Spinal cord (tissue), 10 donors: ENCODE measurements at places on chromosomes 5 and 9.

GRCh38 chr9:72557549-72557948 is 36.1 kb downstream of the TMC1 start:
- DNase-seq, result no peak

DNA sequence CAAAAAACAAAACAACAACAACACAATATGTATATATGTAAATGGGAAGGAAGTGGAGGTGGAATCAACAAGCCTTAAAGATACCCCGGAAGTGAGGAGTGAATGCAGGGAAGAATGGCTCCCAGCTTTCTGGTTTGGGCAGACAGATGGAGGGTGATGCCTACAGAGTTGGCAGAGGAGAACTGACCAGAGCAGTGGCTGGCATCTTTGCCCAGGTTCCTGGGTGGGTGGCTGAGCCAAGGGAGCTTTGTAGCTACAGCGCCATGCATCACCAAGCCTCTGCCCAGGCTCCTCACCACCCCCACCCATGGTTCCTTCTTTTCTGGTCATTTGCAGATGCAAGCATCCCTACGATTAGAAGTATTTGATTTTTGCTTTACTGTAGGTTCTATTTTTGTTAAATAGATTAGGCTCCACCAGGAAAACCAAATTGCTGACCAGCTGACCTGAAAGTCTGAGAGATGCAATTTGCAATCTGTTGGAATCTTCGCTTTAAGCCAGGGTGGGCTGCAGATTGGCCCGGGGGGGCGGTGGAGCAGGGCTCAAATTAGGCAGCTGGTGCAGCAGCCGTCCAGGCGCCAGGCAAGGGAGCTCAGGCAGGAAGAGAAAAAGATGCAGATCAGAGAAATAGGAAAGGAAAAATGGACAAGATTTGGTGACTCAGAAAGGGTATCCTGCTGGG is 163.3 kb upstream of the TBC1D2 start:
- no peak for DNase-seq

- DNase-seq, result no peak
Observed at GRCh38 chr9:76198336-76198735, 195.9 kb downstream of the RFK start.

DNA sequence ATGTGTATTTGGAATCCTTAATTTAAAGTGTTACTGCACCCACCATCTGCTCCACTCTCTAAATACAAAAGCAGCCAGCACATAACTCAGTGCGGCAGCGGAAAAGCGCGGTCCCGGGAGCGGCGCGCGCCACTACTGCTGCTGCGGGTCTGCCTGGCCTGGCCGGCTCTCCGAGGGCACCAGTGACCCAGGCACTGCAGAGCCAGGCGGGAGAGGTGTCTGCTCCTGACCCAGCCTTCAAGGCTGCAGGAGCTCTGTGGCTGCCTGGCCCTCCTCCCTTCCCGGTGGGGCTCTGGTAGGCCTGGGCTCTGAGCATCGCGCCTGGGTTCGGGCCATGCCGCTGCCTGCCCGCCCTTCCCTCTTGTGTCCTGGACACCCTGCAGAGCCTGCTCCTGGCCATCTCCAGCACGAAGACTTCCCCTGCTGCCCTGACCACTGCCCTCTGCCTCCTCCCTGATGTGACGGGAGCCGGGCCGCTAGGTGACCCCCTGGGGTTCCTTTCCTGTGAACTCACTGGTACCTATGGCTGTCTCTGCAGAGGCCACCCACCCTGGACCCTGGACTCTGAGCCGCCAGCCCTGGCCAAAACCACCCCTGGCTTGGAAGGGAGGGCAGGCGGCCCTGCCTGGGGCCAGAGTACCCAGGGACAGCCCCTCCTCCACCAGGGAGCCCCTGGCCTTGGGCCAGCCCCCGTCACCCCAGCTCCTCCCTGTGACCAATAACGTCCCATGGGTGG is 32.8 kb upstream of the UBAC1 start:
- DNase-seq, result no peak

DNA sequence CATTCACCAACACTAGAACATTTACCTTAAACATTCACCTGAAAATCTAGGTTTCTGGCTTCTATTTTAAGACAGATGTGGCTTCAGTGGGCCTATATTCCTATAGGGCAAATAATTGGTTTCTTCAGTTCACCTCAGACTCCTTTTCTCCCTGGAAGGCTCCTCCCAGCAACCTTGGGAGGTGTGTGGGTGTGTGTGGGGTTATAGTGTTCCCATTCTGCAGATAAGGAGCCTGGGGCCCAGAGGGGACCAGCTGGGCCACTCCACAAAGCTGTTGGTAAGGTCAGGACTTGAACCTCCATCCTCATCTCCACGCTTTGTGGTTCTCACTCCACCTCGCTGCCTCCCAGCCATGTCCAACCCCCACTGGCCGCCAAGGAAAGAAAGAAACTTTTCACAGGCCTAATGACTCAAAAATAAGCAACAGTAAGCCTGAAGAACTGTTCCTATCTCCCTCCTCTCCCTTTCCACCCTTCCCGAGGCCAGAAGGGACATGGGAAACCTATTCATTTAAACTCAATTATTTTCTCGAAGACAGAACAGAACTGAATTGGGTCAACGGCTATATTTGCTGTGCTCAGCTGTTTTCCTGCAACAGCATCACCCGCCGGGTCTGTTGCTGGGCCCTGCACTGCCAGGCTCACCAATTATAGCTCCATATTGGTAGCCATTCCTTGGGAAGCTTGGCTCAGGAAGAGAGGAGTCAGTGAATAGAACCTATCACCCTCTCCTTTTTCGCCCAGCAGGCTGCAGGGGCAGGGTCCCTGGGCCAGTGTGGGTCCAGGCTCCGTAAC is 78.5 kb downstream of the DAB2IP start:
- peak; percentile 41 for DNase-seq

DNA sequence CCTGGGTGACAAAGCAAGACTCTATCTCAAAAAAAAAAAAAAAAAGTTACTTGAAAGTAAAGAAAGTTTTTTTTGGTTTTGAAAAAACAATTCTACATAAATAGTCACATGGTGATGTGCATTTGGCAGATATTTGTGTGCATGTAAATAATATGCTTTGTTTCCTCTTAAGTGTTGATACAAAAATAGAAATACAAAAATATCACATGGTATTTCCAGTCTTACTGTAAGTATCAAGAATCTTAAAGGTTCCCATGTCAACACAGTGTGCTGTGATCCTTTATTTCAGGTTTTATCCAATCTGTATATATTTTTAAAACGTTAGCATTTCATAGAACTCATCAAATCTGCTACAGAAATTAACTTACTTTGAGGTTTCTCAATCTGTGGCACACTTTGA is 521.9 kb downstream of the TLE4 start:
- DNase-seq, result no peak

GRCh38 chr5:96338091-96338490 is 95.0 kb downstream of the PCSK1 start:
- no peak for DNase-seq

- DNase-seq, result no peak
Observed at GRCh38 chr5:6159832-6160430, 218.4 kb downstream of the MED10 start.

DNA sequence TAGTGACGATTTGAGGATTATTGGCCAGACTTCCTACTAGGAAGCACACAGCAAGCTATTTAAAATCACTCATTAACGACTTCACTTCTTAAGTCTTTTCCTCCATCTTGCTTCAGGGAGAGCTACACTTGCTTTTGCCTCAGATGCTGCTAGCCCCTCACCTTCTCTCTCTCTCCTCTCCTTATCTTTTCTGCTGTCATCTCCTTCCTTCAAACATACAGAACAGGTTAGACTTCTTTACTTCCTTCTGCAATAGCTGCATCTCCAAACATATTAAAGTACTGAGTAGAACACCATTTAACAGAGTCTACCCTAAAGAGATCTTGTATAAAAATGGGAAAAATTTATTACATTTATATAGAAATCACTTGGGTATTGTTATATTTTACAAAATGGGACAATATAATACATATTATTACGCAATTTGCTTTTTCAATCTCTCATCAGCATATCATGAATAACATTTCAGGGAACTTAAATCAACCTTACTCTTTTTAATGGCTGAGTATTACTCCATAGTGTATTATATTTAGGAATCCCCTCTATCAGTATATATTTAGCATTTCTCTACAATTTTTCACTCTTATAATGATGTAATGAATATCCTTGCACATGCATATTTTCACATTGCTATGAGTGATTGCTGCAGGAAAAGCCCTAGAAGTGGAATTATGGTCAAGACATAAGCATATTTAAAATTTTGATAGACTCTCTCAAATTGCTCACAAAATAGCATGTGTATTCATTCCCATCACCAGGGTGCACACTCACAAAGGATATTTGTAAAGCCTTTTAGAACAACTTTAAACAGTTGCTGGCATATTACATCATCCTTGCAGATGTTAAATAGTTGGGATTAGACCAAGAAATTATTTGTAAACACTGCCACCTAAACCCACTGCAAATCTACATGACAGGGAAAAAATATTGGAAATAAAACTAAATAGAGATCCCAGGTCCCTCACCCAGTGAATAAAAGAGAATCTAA is 164.5 kb upstream of the NFIB start:
- no peak for DNase-seq

- peak; percentile 81 for DNase-seq
Observed at GRCh38 chr9:121267689-121268597, at the start of gene GSN. GSN (plus strand) TSS chr9:121268162; CDS start chr9:121301972, 33,810 bp downstream.

- DNase-seq, result no peak
Observed at GRCh38 chr9:98007251-98007928, 24.2 kb downstream of the ANP32B start.

GRCh38 chr5:122788996-122789395 is 14.1 kb downstream of the SNX2 start:
- DNase-seq, result no peak

DNA sequence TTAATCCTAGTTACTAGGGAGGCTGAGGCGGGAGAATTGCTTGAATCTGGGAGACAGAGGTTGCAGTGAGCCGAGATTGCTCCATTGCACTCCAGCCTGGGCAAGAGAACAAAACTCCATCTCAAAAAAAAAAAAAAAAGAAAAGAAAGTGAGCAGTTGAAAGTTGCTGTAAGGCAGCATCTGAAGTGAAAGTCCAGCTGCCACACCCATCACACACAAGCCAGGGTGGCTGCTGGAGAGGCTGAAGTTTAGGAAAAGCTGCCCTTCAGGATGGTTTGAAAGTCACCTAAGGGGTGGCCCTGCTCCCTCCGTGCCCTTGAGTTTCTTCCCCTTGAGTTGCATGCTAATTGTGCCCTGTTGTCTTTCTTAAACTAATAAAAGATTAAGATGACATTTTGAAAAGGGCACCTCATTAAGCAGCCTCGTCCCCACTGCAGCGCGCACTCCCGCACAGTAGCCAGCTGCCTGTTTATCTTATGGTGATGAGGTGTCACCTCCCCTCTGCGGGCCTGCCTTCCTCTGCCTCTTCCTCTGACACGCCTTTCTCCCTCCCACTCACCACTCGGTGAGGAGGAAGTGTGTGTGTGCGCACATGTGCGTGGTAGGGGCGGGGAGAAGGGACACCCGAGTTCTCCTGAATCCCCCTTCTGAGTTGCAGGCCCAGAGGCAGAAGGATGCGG is 104.2 kb upstream of the PANK3 start:
- no peak for DNase-seq
